T-helper 2 cell treated with Interferon-gamma antibody and Interleukin-4, amounts not matched to agents 5 μg/mL and 100 μg/mL, for 36 hours (primary cell): ENCODE measurements at places on chromosomes 1 and 21.

- H3K4me3 ChIP-seq = no peak overlapping the region
- peak overlapping the region; percentile 17 for H3K27ac ChIP-seq
- H3K27me3 ChIP-seq = no peaks in the 10 kb centered on the region
- peaks cover 8% of the 10 kb centered on the region for H3K4me1 ChIP-seq
Observed at GRCh38 chr1:228151180-228151925, 1.6 kb downstream of the GJC2 start.

DNA sequence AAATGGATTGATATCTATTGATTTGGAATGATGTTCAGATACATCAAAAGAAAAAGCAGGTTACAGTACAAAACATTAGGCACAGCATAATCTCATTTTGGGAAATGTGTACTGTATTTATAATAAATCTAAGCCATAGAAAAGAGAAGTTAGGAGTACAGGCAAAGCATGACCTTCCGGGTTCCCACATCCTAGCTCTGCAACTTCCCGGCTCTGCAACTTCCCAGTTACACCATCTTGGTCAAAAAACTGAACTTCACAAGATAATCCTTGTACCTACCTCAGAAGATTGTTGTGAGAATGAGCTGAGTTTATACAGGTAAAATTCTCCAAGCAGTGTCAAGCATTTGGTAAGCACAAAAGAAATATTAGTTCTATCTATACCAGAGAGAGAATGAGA lies 21.7 kb upstream of the SLC44A3 start:
- peaks cover 6% of the 10 kb centered on the region for H3K4me1 ChIP-seq
- peaks cover 4% of the 10 kb centered on the region for H3K27me3 ChIP-seq
- H3K4me3 ChIP-seq = no peak overlapping the region
- H3K36me3 ChIP-seq = no peaks in the 10 kb centered on the region
- DNase-seq = no peak

GRCh38 chr1:167169642-167170041 lies 51.0 kb upstream of the POU2F1 start:
- H3K4me1 ChIP-seq = no peaks in the 10 kb centered on the region
- no peak overlapping the region for H3K27ac ChIP-seq
- H3K27me3 ChIP-seq = peaks cover 36% of the 10 kb centered on the region
- H3K36me3 ChIP-seq = no peaks in the 10 kb centered on the region
- DNase-seq = no peak

GRCh38 chr1:224506141-224506814 lies 71.7 kb upstream of the WDR26 start:
- H3K4me1 ChIP-seq = peaks cover 41% of the 10 kb centered on the region
- H3K4me3 ChIP-seq = no peak overlapping the region
- H3K27ac ChIP-seq = no peak overlapping the region
- no peaks in the 10 kb centered on the region for H3K27me3 ChIP-seq
- DNase-seq = no peak

DNA sequence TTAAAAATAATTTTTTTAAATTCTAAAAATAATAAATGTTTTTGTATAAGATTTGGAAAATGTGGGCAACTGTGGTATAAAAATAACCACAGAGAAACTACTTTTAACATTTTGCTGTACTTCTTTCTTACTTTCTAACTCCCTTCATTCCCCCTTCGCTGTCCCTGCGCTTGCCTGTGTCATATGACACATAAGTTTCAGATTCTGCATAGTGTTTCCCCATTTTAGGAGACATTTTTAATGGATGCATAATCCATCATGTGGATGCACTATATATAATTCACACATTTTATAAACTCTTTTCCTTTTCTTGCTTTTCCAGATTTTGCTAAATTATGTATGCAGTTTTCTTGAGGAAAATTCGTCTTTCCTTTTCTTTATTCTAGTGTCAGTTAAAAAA lies 16.3 kb downstream of the ATG4C start:
- peaks cover 1% of the 10 kb centered on the region for H3K36me3 ChIP-seq
- no peaks in the 10 kb centered on the region for H3K27me3 ChIP-seq
- H3K4me1 ChIP-seq = peaks cover 10% of the 10 kb centered on the region

- no peak for DNase-seq
- H3K4me1 ChIP-seq = peaks cover 2% of the 10 kb centered on the region
- peaks cover 63% of the 10 kb centered on the region for H3K36me3 ChIP-seq
- no peak overlapping the region for H3K27ac ChIP-seq
- no peak overlapping the region for H3K4me3 ChIP-seq
Observed at GRCh38 chr1:32056598-32056997, 16.1 kb upstream of the TMEM39B start.

DNA sequence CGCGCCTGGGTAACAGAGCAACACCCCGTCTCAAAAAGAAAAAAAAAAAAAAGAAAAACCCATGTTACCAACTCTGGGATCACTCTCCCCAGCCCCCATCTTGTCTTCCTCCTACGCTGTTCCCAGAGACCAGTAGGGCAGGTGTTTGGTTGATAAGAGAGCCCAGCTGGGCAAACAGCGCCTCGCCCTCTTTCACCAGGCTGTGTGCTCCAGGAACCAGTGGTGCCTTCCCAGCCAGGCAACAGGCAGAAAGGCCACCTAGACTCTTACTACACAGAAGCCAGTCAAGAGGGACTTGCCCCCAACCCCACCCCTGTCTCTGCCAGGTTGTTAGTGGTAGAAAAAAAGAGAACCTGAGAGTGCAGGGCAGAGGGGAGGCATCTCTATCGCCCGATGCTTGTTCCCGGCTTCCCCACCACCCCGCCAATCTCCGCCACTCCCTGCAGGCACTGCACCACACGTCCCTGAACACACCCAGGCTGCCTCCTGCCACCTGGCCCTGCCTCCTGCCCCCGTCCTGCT lies 14.0 kb upstream of the CTRC start:
- H3K36me3 ChIP-seq = peaks cover 37% of the 10 kb centered on the region
- no peak for DNase-seq
- H3K27ac ChIP-seq = peak overlapping the region; percentile 41
- H3K4me3 ChIP-seq = no peak overlapping the region
- no peaks in the 10 kb centered on the region for H3K27me3 ChIP-seq
- H3K4me1 ChIP-seq = peaks cover 18% of the 10 kb centered on the region

DNA sequence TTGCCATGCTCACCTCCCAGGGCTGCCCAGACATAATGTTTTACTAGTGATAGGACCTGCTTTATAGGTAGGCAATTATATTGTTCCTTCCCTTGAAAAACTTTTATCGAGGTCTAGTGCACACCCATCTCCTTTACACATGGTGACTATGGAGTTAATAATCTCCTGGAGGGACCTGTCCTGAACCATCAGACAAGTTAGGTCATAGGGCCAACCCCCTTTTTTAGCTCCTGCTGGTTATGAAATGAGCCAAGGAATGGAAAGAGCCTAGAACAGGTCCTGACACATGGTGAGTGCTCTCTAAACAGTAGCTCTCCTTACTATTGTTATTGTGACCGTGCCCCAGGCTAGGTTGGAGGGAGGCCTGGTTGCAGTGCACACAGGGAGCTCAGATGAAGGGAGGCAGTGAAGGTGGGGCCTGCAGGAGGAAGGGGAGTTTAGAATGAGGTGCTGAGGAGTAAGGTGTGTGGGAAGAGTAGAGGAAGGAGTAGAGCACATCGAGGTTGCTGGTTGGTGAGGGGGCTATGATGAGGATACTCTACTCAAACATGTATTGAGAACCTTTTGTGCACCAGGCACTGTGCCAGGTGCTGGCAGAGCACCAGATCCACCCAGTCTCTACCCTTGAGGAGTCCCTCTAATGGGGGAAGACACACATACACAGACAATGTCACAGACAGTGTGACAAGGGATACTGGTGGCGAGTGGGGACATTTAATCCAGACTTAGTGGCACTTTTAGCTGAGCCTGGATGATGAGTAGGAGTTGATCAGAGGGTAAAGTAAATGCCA lies 14.1 kb upstream of the LMNA start:
- no peak overlapping the region for H3K27ac ChIP-seq
- no peaks in the 10 kb centered on the region for H3K36me3 ChIP-seq
- peaks cover 59% of the 10 kb centered on the region for H3K4me1 ChIP-seq
- peaks cover 5% of the 10 kb centered on the region for H3K27me3 ChIP-seq
- DNase-seq = no peak
- H3K4me3 ChIP-seq = no peak overlapping the region

- no peak overlapping the region for H3K27ac ChIP-seq
- peaks cover 6% of the 10 kb centered on the region for H3K4me1 ChIP-seq
- H3K4me3 ChIP-seq = no peak overlapping the region
- H3K36me3 ChIP-seq = peaks cover 40% of the 10 kb centered on the region
- H3K27me3 ChIP-seq = no peaks in the 10 kb centered on the region
Observed at GRCh38 chr1:229298887-229299503, 28.1 kb downstream of the RAB4A start.

DNA sequence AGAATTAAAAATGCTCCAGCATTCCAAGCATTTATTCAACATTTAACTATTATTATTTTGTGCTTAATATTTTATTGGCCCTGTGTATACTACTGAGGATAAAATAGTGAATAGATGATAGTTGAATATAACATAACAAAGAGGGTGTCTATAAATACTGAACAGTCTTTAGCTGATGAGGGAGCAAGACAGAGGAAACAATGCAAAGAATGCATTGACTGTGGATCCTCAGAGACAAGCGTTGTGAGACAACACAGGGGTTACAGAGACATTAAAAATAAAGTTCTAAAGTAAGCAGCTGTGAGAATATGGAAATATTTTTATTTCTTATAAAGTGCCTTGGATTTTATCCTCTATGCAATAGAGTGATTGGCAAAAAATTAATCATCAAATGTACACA lies 1133.1 kb downstream of the PLA2G4A start:
- no peak overlapping the region for H3K27ac ChIP-seq
- no peaks in the 10 kb centered on the region for H3K4me1 ChIP-seq
- no peaks in the 10 kb centered on the region for H3K27me3 ChIP-seq

DNA sequence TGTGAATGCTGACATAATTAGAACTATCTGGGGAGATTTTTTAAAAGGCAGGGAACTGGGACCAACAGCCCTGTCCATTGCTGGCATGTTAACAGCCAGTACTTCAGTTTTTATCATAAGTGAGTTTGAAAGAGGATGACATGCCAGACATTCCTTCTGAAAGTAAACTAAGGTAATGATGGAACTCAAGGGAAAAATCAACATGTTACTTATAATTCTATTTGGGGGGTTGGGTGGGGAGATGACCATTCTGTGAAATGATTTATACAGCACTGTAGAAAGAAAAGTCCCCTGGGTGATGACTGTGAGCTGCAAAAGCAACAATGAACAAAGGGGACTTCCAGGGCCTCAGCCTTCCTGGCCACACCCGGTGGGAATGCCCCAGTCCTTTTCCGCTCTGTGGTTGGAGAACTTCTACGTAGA lies 5.4 kb upstream of the LAMC2 start:
- no peaks in the 10 kb centered on the region for H3K36me3 ChIP-seq
- no peaks in the 10 kb centered on the region for H3K4me1 ChIP-seq
- H3K27ac ChIP-seq = no peak overlapping the region

GRCh38 chr21:42388740-42389448 lies 7.0 kb downstream of the TMPRSS3 start:
- H3K27ac ChIP-seq = peak overlapping the region; percentile 34
- H3K4me3 ChIP-seq = peak overlapping the region; percentile 45
- DNase-seq = no peak
- no peaks in the 10 kb centered on the region for H3K27me3 ChIP-seq
- H3K36me3 ChIP-seq = peaks cover 12% of the 10 kb centered on the region
- H3K4me1 ChIP-seq = peaks cover 86% of the 10 kb centered on the region

DNA sequence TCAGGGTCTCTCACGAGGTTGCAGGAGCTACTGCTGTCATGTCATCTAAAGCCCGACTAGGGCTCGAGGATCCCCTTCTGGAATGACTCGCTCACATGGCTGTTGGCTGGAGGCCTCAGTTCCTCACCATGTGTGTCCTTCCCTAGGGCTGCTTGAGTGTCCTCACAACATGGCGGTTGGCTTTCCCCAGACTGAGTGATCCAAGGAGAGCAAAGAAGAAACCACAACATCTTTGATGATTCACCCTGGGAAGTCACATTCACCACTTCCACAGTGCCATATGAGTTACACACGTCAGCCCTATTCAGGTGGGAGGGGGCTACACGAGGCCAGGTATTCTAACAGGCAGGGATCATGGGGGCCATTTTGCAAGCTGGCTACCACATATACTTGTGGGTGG lies 64.9 kb downstream of the FHAD1 start:
- DNase-seq = no peak
- H3K27me3 ChIP-seq = peaks cover 3% of the 10 kb centered on the region
- no peak overlapping the region for H3K4me3 ChIP-seq
- no peak overlapping the region for H3K27ac ChIP-seq
- H3K36me3 ChIP-seq = no peaks in the 10 kb centered on the region

- DNase-seq = peak; percentile 12
- no peak overlapping the region for H3K4me3 ChIP-seq
- H3K36me3 ChIP-seq = no peaks in the 10 kb centered on the region
- no peak overlapping the region for H3K27ac ChIP-seq
- no peaks in the 10 kb centered on the region for H3K4me1 ChIP-seq
Observed at GRCh38 chr1:205983925-205984725, 19.1 kb downstream of the RAB7B start.

- no peak for DNase-seq
- peaks cover 3% of the 10 kb centered on the region for H3K4me1 ChIP-seq
- no peak overlapping the region for H3K4me3 ChIP-seq
- H3K27ac ChIP-seq = no peak overlapping the region
- H3K27me3 ChIP-seq = no peaks in the 10 kb centered on the region
Observed at GRCh38 chr1:112689842-112690237, 15.4 kb downstream of the MOV10 start.

- no peak for DNase-seq
- H3K27me3 ChIP-seq = no peaks in the 10 kb centered on the region
Observed at GRCh38 chr1:12486401-12487005, 131.5 kb downstream of the DHRS3 start.

- no peaks in the 10 kb centered on the region for H3K4me1 ChIP-seq
- no peak overlapping the region for H3K4me3 ChIP-seq
- no peak overlapping the region for H3K27ac ChIP-seq
Observed at GRCh38 chr1:63884486-63884885, 110.7 kb downstream of the ROR1 start.

GRCh38 chr1:61950418-61950817 lies 208.1 kb downstream of the PATJ start:
- no peak overlapping the region for H3K27ac ChIP-seq
- H3K27me3 ChIP-seq = no peaks in the 10 kb centered on the region
- DNase-seq = no peak
- H3K36me3 ChIP-seq = no peaks in the 10 kb centered on the region
- no peaks in the 10 kb centered on the region for H3K4me1 ChIP-seq
